Upper lobe of right lung (tissue), 1 donor: ENCODE measurements at places on chromosomes 12 and 14. TPM values are rescaled to one million over a fixed set of nuclear protein-coding genes. Genes with fewer than 3 reads are reported as not detected.

DNA sequence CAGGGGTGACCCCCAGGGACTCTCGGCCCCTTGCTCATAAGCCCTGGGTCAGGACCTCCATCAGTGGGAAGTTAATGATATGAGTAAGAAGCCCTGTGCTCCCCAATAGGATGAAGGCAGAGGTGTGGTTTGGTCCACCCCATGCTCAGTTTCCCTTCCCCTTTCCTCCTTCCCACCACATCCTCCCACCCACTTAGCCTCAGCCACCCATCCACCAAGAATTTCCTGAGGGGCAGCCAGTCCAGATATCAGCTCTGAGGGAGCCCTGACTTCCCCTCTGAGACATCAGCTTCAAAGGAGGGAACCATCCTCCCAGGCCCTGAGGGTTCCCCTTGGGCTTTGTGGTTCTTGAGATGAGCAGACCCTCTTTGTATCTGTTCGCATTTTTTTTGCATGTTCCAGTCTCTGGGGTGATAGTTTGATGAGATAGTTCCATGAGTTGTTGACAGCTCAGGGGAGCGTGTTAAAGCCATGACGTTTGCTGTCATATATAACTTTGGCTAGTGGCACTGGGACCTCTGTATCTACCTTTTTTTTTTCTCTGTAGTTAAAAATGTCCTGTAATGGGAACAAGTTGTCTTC lies 71.2 kb downstream of the LGMN start:
- DNase-seq, result peak; percentile 60

GRCh38 chr14:77175843-77176242 lies 5.8 kb upstream of the TMEM63C start:
- no peak for DNase-seq

GRCh38 chr12:24960222-24960855 lies 11.4 kb upstream of the BCAT1 start:
- DNase-seq, result no peak

- DNase-seq, result no peak
Observed at GRCh38 chr12:48336061-48336460, 14.7 kb downstream of the ZNF641 start.

- no peak for DNase-seq
Observed at GRCh38 chr12:19946550-19946949, 421.8 kb upstream of the PDE3A start.

GRCh38 chr12:54956322-54956721 lies 28.2 kb downstream of the TESPA1 start:
- no peak for DNase-seq

GRCh38 chr14:60021619-60022018 lies 70.1 kb upstream of the PCNX4 start:
- no peak for DNase-seq

DNA sequence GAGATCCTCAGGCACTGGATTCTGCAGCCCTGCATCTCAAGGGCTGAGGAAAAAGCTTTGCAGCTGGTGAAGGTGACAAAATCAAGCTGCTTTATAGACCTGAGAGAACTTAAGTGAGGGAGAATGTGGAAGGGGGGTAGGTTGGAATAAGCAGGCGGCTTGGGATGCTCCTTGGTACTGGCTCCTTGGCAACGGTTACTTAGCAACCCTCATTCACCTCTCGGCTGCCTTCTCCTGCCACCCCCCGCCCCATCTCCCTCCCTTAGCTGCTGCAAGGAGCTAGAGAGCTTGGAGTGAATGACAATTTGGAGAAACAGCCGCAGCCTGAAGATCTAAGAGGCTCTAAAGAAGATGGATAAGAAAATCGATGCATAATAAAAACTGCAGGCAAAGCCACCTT lies 44.1 kb upstream of the CISTR start:
- no peak for DNase-seq

- no peak for DNase-seq
Observed at GRCh38 chr12:113448873-113449272, 22.8 kb downstream of the LHX5 start.

- no peak for DNase-seq
Observed at GRCh38 chr12:87428701-87429277, 600.4 kb downstream of the C12orf50 start.

DNA sequence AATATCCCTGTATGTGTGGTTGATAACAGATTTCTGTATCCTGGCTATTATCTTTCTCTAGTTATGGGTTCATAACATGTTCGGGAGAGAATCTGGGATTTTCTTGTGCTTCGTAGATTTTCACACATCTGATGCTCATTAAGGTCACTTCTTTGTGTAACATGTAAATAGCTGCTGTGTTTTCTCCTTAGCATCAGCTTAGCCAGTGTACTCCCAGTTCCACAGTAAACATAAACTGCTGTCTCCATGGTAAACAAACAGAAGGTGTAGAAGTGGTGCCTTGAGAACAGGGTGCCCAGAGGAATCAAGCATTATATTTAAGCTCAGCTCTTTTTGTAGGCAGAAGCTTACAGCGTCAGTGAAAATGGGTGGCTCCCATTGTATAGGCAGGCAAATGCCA lies 88.0 kb downstream of the ANO6 start:
- no peak for DNase-seq

DNA sequence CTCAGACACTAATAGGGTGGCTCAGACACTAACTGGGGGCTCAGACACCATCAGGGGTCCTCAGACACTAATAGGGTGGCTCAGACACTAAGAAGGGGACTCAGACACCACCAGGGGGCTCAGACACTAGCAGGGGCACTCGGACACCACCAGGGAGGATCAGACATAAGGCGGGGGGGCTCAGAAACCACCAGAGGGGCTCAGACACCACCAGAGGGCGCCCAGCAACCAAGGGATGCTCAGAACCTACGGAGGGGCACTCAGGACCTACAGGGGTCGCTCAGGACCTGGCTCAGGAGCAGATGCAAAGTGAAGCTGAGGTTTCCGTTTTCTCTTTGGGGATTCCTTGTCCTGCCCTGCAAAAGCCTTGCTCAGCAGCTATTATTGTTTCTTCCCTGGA lies 448.5 kb downstream of the TMEM121 start:
- DNase-seq, result no peak

GRCh38 chr12:105100207-105100985 lies 7.1 kb upstream of the WASHC4 start:
- no peak for DNase-seq

- DNase-seq, result no peak
Observed at GRCh38 chr12:66072135-66072534, 58.4 kb downstream of the LLPH start.

DNA sequence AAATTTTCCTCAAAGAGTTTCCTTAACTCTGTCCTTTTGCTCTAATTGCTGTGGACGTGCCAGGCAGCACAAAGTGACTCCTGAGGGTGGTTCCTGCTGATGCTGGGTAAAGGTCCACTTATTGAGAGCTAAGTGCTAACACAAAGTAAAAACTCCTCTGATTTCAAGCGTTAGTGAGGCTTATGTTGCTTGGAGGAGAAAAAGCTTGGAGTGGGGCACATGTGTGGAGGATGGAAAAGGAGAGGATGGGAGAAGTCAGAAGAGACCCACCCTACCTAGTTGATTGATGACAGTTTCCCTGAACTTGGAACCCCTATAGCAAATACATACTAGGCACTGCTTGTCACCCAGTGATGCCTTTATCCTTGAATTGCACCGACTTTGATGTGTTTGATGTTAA lies 10.1 kb upstream of the SLC11A2 start:
- no peak for DNase-seq

GRCh38 chr12:130334937-130335336 lies 2.8 kb upstream of the PIWIL1 start:
- DNase-seq, result no peak

GRCh38 chr12:3220382-3221321 lies 143.5 kb downstream of the TSPAN9 start:
- no peak for DNase-seq

GRCh38 chr14:63245893-63246292 lies 41.6 kb downstream of the RHOJ start:
- no peak for DNase-seq

GRCh38 chr14:21042918-21043317 lies 756 bp downstream of the RNASE7 start:
- no peak for DNase-seq

GRCh38 chr14:55126932-55127459 lies 2.1 kb upstream of the LGALS3 start:
- DNase-seq, result no peak

GRCh38 chr12:25135531-25136154 lies 59.3 kb downstream of the DNAI7 start:
- DNase-seq, result no peak

- DNase-seq, result peak; percentile 75
Observed at GRCh38 chr12:6372403-6373003, 2.9 kb downstream of the SCNN1A start.

DNA sequence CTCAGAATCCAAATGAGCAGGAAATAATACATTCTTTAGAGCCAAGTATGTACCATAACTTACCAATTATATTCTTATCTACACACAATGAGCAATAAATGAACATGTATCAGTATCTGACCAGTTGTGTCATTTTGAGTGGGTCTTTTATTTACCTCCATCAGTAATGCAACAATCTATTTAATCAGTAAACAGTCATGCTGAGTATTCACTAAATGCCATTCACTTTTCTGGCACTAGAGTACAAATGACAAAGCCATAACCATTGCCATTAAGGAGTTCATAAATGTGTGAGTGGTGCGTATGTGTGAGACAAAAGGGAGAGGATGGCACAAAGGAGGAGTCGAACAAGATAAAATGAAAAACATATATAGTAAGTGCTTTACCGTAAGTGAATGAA lies 1.5 kb upstream of the STRAP start:
- no peak for DNase-seq

GRCh38 chr12:26205941-26206340 lies 10.6 kb downstream of the SSPN start:
- no peak for DNase-seq

- no peak for DNase-seq
Observed at GRCh38 chr14:68394118-68394763, 398.6 kb downstream of the ZFP36L1 start.

GRCh38 chr12:6361834-6362233 lies 13.5 kb downstream of the SCNN1A start:
- peak; percentile 80 for DNase-seq

DNA sequence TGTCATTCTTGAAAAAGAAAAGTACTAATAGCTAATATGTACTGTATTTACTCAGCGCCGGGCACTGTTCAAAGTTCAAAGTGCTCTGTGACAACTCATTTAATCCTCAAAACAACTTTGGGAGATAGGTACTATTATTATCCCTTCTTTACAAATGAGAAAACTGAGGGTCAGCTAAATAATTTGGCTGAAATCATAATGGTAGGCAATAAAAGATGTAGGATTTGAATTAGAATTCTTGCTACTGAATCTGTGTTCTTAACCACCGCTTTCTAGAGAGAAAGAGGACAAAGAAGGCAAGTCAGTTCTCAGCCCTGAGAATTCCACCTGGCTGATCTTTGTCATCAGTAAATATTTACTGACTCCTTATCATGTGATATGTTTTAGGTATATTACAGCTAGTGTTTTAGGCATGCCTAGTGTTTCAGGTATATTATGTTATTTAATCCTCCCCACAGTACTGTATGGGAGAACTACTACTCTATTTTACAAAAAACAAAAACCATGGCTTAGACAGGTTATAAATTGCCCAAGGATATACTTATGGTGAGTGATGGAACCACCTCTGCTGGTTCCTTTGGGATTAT lies 205.7 kb upstream of the GZMB start:
- no peak for DNase-seq

DNA sequence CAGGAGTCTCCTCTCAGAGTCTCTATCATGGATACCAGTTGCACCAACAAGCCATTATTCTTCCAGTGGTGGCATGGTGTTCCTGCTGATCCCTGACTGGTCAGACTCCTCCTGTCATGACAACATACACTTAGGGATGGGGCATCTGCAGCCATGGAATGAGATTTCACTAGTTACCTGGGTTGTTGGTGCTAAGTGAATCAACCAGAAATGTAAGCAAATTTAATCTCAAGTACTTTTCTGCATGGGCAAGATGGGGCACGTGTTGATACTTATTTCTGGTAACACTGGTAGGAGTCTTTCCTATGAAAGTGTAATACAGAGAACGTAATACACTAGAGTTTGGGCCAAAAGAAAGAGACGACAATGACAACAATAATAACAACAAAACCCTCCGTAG lies 211.5 kb upstream of the FOXN3 start:
- DNase-seq, result no peak

GRCh38 chr12:95681210-95681765 lies 109.3 kb downstream of the NTN4 start:
- no peak for DNase-seq

- no peak for DNase-seq
Observed at GRCh38 chr14:51307551-51307950, 67.5 kb downstream of the TMX1 start.

DNA sequence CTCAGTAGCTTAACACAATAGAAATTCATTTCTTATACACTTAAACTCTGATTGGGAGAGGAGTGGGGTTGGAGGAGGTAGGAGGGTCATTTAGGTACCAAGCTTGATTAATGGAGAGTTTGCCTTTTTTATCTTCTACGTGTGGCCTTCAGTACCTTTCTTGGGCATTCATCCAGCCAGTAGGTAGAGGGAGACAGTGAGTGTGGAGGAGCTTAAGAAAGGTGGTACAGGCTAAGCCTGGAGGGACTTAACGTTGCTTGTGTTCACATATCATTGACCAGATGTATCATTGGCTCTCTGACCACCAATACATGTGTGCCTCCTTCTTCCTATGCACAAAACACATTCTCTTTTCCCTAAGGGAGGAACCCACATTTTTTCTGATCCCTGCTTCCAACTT lies 232.9 kb upstream of the CRY1 start:
- DNase-seq, result no peak

GRCh38 chr12:17954788-17955187 lies 135.2 kb downstream of the RERGL start:
- no peak for DNase-seq

DNA sequence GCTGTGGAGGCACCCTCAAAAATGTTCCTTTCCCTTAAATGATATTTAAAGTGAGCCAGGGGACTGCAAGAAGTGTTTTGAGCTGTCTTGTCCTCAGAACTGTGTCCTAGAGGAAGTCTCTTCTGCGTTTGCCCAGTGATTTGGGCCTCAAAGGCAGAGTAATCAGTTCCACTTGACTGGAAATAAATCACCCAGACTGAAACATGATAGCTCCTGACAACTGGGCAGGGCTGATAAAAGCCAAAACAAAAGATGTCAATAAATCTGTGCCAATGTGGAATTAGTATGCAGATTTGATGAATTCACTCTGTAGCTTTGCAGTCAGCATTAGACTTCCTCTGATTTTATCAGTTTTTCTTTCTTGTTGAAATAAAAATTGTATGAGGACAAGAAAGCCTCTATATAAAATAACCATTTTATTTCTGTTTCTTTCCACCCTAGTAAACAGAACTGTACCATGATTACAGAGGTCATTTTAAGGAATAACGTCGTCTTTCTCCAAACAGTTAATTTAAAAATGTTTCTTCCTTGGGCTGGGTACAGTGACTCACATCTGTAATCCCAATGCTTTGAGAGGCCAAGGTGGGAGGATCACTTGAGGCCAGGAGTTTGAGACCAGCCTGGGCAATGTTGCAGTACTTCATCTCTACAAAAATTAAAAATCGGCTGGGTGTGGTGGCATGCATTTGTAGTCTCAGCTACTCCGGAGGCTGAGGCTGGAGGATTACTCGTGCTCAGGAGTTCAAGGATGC lies 180.8 kb downstream of the ERC1 start:
- DNase-seq, result no peak

- no peak for DNase-seq
Observed at GRCh38 chr14:98348505-98348904, 923.5 kb downstream of the BCL11B start.

Gene HECTD4
- total RNA-seq, result 54.7 TPM

Gene DGLUCY
- 77.6 TPM for total RNA-seq

Gene JKAMP
- total RNA-seq, result 34.4 TPM

Gene MORN3
- 0.67 TPM for total RNA-seq

Gene GALNT6
- total RNA-seq, result 16.6 TPM

Gene PLEKHG7
- total RNA-seq, result not detected

Gene CD163
- 234 TPM for total RNA-seq

Gene ZC2HC1C
- 4.5 TPM for total RNA-seq

Gene MUCL1
- not detected for total RNA-seq

Gene COL2A1
- total RNA-seq, result not detected
